ENCODE measurements at places on chromosomes 12 and 14.

- no peak for ATAC-seq
Measured at GRCh38 chr14:52328276-52328675, 14.2 kb downstream of the PTGER2 start.

GRCh38 chr14:96038920-96039632 is at the start of gene C14orf132:
C14orf132 (plus strand) TSS chr14:96039362; CDS start chr14:96039501, 139 bp downstream.
- ATAC-seq: peak; percentile 83

DNA sequence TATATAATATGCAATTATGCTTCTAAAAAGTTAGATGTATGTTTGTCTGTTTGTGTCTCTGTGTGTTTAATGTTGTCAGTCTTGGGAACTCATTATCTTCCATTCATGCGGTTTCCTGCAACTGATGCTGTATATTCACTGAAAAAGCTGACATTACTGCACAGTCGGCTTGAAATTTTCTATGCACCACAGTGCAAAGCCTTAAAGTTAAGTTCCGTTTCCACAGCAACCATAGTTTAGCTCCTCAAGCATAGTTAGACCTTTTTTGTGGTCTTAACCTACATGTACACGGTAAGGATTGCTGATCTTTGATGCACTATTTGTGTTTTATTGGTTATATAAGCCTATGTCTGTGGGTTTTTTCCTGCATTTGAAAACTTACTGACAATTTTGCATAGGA is 309.4 kb downstream of the KCNC2 start:
- no peak for ATAC-seq

- no peak for ATAC-seq
Measured at GRCh38 chr12:53980104-53980801, 4.7 kb upstream of the HOXC10 start.

DNA sequence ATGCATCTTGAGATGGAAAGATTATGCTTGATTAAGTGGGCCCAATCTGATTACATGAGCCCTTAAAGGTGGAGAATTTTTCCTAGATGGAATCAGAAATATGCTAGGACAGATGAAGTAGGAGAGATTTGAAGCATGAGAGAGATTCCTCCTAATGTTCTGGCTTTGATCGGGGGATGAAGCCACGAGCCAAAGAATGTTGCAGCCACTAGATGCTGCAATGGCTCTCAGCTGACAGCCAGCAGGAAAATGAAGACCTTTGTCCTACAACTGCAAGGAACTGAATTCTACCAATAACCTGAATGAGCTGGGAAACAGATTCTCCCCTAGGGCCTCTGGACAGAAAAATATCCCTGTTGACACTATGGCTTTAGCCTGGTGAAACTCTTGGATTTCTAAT is 82.6 kb upstream of the ATP2B1 start:
- ATAC-seq: no peak

DNA sequence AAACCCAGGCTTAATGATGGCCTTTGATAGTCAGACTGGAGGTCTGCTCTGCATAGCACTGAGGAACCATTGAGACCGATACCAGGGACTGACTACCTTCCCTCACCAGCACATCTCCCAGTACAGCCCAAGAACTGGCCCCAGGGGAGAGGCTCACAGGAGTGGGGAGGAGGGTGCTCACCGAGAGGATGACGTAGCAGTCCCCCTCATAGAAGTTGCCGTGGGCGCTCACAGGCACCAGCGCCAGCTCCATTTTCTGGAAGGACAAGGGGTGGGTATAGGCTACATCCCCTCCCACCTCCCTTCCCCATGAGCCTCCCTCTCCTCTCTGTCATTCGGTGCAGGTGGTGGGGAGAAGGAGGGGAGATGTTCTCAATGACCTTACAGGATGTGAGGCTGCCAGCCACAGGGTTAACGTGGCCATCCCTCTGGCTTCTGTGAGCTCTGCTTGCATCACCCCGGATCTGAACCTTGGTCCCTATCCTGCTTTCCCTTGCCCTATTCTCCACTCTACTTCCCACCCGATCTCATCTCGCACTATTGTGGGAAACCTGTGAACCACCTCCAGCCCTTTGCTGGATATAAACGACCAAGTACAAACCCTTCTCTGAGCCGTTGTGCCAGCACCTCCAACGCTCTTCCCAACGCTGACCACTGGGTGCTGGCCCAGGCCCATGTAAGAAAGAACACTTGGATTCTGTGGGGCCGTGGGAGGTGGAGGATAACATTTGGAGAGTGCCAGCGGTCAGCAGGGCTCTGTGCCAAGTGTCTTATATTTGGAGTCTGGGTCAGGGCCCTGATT is 4.4 kb downstream of the AVIL start:
- ATAC-seq: no peak

GRCh38 chr12:119540476-119540875 is 53.1 kb upstream of the TMEM233 start:
- ATAC-seq: no peak

DNA sequence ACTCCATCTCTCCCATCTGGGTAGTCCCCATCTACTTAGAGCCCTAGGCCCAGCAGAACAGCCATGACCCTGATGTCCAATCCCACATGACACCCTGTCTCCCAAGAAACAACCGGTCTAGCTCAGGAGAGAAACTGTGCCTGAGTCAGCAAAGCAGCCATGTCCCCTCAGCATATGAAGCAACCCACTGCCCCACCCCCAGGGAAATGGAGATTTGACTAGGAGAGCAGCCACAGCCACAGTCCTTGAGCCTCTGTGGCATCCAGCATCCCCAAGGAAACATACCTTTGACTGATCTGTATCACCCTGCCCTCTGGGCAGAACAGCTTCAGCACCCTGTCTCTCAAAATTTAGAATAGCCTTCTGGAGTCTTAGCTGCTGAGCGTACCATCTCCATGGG is 641.9 kb upstream of the FBXO33 start:
- ATAC-seq: no peak

DNA sequence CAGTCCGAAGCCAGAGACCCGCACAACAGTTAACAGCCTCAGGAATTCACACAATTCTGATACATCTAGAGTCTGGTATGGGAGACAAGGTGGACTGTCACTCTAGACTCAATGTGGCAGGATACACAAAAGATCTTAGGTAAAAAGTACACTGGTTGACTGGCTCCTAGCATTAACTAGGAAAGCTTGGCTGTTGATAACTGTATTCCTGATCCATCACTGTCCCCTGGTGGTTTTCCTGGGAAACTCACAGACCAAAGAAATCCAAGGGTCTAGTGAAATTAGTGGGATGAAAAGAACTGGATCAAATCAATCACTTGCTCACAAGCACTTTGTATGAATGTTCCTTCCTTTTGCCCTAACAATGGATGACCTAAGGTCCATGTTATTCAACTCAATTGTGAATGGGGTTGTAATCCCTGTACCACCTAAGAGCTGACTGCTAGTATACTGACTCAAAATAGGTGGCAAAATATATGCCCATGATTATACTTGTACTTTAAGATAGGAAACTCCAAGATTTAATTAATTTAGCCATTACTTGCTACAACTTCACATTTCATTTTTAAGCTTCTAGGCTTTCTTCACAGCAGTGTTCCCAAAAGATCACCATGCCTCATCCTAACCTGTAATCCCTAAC is 14.0 kb downstream of the NPC2 start:
- ATAC-seq: no peak

DNA sequence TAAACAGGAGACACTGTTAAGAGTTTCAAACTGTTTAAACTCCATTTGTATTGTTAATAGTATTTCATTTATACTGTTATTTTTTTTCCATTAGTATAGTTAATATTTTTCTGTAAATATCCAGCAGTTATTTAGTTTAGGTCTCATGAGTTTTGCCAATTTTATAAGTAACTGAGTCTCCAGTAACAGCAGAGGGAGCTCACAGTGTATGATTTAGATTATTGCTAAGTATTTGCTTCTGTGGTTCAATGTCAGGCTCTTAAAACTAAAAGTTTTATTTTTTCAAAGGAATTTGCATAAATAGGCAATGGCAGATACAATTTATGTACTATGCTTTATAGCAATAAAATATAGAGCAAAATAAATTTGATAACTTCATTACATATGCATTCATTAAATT is 209.7 kb downstream of the ATXN7L3B start:
- no peak for ATAC-seq

- ATAC-seq: no peak
Measured at GRCh38 chr12:108985750-108986149, 35.1 kb downstream of the SVOP start.

- ATAC-seq: no peak
Measured at GRCh38 chr12:107783406-107784376, 9.2 kb downstream of the ASCL4 start.

DNA sequence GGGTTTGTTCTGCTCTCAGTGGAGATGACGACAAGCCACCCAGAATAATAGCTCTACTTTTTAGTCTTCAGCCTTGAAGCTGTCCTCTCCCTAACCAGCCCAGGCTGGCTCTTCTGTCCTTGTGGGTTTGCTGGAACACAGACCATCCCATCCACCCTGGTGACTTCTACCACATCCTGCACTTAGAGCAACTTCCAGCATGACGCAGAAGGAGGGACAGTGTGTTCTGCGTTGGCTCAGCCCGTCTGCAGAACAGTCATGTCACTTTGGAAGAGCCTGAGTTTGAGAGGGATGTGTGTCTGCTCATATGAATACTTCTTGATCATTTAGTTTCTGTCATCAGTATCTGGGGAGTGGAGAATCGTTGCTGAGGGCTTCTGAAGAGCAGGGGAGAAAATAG is 198.0 kb downstream of the CACNA1C start:
- ATAC-seq: no peak

- ATAC-seq: no peak
Measured at GRCh38 chr12:72346363-72346944, 74.3 kb downstream of the TRHDE start.

GRCh38 chr14:42214981-42215491 is 608.4 kb downstream of the LRFN5 start:
- ATAC-seq: peak; percentile 43

GRCh38 chr12:76197283-76197682 is 112.8 kb upstream of the NAP1L1 start:
- ATAC-seq: no peak

DNA sequence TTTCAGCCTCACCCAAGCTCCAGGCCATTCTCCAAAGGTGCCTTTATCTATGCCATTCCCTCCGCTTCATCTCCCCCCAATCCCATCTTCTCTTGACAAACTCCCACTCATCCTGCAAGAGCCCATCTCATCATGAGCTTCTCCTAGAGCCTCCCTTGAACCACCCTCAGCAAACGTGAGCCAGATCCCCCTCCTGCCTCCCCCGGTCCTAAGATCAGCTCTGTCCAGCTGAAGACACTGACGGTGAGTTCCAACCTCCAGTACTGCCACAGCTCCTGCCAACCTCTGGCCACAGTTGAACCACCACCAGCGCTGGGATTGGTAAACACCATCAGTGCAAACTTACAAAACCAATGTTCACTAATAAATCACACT is 124.6 kb downstream of the BCL11B start:
- ATAC-seq: no peak

- no peak for ATAC-seq
Measured at GRCh38 chr12:41361738-41362137, 173.6 kb downstream of the PDZRN4 start.

- no peak for ATAC-seq
Measured at GRCh38 chr12:53201177-53201541, 5.9 kb downstream of the ITGB7 start.

GRCh38 chr12:50549885-50550284 is 45.1 kb downstream of the DIP2B start:
- no peak for ATAC-seq

DNA sequence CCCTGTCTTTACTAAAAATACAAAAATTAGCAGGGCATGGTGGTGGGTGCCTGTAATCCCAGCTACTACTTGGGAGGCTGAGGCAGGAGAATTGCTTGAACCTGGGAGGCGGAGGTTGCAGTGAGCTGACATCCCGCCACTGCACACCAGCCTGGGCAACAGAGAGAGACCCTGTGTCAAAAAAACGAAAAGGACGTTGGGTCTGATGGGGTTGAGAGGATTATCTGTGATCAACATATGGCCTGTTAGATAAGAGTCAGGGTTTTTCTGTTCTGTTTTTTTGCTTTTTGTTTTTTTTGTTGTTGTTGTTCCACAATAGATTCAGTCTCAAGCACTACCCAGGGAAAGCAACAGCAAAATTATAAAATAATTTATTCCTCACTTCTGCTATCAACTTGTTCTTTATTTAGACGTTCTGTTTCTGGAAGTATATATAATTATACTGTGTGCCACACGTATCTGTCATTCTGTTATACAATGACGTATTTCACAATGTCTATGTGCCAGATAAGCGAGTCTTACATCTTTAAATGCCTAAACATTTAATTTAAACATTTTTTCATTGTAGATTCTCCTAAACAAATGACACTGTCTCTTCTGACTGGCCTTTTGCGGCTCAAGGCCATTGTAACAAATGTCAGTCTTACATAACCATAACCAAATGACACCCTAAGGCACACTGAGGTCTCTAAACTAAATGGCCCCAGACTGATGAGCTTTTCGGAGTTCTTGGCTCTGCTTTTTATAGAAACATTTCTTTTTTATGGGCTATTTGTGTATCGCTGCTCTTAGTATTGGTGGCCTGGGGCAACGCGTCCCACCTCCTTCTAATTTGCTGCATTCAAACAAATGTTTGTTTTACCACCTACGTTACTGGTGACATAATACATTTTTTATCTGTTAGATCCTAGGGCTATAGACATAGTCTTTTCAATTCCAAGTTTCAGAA is 7.2 kb upstream of the P2RX4 start:
- ATAC-seq: no peak

- no peak for ATAC-seq
Measured at GRCh38 chr12:97642911-97643310, 180.3 kb downstream of the RMST start.

DNA sequence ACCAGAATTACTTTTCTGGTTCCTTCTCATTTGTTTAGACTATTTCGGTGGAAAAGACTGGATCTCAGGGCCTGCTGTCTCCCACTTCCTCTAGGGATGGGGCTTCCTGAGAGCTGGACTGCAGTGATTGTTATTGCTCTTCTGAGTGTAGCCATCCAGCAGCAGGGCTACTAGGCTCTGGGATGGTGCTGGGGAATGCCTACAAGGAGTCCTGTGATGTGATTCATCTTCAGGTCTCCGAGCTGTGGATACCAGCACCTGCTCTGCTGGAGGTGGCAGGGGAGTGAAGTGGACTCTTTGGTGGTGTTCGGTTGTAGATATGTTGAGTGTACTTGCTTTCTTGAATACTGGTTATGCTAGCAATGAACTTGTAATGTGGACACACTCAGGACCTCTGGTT is 42.7 kb downstream of the AEBP2 start:
- no peak for ATAC-seq

GRCh38 chr14:21039585-21040369 is 2.4 kb upstream of the RNASE7 start:
- ATAC-seq: peak; percentile 42

- no peak for ATAC-seq
Measured at GRCh38 chr14:96756745-96757144, 40.4 kb upstream of the VRK1 start.

- ATAC-seq: no peak
Measured at GRCh38 chr12:109278912-109279311, 30.2 kb downstream of the FOXN4 start.

Data from gastroesophageal sphincter (tissue), 4 donors.